ENCODE measurements at places on chromosomes 6 and 20.

DNA sequence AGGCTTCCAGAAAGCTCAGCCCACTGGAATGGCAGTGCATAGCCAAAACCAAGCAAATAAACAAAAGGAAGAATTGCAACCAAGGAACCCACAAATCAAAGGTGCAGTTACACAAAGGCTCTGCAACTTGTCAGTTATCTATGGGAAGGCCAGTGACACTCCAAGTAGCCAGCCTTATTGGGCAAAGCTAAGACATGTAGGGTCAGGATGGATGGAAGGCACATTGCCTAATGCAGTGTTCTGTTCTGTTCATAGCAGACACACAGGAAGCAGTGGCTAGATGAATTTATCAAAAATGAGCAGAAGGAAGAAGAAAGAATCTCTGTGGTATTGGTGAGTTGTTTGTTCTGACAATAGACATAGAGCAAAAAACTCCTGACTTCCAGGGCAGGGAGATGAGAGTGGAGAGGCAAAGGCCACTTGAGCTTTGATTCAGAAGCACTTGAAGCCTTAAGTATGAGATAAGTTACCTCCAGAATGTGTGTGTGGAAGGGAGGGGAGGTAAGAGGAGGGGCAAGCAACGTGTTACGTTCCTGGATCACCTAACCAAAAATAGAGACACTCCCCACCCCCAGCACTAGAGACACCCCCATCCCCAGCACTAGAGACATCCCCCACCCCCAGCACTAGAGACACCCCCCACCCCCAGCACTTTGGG lies 57.9 kb upstream of the AKAP12 start:
- no peak for DNase-seq

DNA sequence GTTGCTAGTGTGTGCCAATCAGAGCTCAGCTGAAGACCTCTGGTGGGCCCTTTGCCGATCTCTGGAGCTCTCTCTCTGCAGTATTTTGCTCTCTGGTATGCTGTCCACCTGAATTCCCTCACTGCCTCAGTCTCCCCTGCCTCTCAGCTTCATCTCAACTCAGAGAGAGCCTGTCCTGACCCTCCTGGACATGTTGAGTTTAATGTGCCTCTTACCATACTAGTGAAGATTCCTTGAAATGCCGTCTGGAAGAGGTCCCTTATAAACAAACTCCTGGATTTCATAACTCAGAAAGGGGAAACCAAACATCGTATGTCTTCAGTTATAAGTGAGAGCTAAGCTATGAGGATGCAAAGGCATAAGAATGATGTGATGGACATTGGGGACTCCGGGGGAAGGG lies 231.1 kb upstream of the ZNF217 start:
- no peak for DNase-seq

DNA sequence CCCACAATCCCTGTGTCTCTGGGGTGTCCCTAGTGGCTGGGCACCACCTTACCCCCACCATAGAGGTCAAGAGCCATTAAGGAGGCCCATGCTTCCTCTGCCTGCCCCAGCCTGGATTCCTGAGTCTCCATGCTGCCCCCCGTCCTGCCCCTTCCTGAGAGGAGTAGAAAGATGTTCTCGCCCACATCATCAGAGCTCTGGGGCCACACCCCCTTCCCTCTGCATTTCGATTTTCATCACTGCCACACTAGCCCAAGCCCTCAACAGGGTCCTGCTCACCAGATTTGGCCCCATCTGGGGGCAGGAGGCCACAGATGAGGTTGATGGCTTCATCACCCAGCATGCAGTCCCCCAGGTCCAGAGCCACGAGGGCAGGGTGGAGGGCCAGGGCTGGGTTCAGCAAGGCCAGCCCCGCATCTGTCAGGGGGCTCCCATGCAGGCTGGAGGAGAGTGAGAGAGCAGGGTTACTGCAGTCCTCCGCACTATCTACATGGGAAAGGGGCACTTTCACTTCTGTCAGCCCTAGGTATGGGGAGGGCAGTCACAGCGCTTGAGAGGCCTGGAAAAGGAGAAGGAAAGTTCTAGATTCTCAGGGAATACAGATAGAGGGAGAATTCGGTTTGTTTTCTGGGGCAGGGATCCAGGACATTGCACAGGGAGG lies 1.5 kb downstream of the LRRC73 start:
- DNase-seq: no peak

DNA sequence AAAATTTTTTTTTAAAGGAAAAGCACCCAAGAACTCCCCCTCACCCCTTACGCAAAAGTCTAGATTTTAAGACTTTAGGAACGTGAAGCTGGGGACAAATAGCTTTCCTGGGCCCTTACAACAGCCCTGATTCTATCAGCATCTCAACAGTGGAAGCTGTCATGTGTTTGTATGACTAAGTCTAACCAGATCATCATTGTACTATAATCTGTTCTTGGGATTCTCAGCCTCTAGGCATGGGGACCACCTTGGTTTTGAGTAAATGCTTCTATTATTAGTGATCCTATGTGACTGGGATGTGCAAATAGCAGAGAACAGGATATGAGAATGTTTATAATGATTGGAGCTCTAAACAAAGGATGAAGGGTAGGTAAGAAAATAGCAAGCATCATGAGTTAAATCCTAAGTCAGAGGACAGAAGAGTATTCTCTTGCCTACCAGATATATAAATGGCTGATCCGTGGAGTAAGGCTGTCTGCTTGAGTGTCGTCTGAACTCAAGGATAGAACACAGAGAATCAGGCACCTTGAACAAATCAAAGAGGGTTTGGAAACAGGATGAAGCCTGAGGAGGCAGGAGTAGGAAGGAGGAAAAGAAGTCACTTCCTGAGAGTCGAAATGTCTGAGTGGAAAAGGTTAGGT lies 105.7 kb upstream of the FAM184A start:
- no peak for DNase-seq

DNA sequence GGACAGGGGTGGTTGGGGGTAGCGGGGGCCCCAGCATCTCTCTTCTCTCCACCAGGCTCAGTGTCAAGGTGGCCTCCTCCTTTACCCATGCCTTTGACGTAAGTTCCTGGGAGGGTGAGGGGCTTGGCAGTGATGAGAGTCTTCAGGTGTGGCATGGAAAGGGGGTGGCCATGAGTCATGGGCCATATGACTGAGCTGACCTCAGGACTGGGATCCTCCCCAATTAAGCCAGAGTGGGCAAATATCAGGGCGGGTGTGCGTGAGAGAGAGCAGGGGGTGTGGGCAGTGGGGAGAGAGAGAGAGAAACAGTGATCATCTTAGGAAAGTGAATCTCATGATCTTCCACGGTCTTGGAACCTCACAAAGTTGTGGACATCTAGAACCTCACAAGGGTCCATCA lies 8.2 kb upstream of the BPIFB4 start:
- no peak for DNase-seq

GRCh38 chr6:148175550-148176188 lies 167.0 kb upstream of the SASH1 start:
- no peak for DNase-seq

DNA sequence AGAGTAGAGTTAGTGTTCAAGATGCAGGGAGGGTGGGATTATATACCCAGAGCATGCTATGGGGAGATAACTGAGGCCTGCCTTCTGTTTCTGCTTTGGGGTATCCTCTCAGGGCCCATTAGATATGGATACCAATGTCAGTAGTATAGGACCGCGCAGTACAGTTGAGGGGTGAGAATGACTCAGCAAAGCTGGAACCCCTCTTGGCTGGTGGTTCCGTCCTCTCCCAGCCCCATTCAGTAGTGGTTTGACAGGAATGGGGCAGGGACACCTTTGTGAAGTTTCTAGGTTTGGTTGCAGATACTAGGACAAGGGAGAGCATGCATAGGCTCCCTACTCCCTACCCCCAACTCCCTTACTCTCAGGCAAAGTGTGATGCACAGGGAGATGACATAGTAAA lies 47.8 kb downstream of the EIF2S2 start:
- DNase-seq: no peak

DNA sequence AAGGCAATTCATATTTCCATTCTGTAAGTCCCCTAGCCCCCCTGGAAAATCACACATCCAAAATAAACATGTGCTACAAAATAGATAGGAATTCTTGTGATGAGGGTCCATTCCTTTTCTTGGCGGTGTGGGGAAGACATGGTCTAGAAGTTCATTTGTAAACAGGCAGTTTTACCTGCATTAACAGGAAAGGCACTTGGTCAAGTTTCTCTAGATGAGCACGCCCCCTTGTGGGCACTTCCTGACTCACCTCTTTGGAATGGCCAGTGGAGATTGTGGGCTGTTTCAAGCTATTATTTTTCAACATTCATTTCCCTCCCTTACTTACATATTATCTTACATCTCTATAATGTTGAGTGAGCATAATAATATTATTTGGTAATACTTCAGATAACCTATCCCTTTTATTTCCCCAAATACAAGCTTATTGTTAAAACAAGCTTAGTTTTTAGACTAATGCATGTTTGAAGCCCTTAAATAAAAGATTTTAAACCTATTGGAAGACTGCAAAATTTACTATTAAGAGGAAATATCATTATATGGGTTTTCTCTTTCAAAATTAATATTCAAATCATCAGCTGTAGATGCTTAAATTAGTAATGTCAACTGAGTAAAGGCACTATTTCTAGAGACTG lies 92.1 kb downstream of the TASP1 start:
- no peak for DNase-seq

DNA sequence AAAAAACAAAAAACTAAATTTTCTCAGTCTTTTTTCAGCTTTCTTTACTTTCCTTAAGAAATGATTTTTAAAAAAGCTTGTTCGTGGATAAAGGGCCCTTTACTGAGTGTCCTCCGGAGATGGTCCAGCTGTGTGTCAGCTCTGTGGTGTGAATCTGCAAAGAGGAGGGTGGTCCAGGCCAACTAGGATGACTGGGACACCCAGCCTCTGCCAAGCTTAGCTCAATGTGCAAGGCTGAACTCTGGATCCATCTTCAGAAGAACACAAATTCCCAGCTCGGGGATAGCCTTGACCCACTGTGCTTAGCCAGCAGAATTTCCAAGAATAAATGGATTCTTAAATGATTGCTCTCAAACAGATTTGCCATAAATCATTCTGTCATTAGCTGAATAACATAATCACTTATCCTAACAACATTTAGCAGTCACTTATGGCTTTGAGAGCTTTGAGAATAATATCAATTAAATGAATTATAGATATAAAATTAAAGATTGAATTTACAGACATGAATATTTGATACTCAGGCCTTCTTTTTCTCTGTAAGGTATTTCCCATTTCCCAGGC lies 14.2 kb upstream of the CALHM5 start:
- DNase-seq: no peak

DNA sequence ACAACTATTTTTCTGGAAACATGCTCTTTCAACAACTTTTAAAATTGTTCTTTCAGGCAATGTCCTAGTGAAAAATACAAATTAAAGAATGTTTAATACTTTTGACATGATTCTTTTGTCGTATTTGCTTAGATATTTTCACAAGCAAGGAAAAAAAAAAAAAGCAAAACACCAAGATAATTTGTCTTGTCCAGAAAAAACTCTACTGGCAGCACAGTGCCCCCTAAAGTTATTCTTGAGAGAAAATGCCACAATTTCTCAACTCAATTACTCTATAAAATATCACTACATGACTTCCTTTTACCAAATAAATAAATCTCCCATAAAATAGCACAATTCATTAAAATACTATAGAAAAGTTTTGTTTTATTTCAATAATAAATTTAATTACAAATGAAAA lies 652.5 kb upstream of the EPHA7 start:
- DNase-seq: no peak

- DNase-seq: no peak
These were observed 371.7 kb downstream of the TENT5A start for GRCh38 chr6:81380718-81381338.

DNA sequence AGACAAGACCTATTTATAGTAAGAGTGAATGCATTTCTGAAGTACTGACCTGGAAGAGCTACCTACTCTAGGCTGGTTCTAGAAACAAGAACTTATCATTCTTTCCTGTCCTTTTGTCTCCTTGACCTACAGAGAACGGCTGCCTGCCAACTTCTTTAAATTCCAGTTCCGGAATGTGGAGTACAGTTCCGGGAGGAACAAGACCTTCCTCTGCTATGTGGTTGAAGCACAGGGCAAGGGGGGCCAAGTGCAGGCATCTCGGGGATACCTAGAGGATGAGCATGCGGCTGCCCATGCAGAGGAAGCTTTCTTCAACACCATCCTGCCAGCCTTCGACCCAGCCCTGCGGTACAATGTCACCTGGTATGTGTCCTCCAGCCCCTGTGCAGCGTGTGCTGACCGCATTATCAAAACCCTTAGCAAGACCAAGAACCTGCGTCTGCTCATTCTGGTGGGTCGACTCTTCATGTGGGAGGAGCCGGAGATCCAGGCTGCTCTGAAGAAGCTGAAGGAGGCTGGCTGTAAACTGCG lies 8.3 kb downstream of the APOBEC2 start:
- DNase-seq: no peak

DNA sequence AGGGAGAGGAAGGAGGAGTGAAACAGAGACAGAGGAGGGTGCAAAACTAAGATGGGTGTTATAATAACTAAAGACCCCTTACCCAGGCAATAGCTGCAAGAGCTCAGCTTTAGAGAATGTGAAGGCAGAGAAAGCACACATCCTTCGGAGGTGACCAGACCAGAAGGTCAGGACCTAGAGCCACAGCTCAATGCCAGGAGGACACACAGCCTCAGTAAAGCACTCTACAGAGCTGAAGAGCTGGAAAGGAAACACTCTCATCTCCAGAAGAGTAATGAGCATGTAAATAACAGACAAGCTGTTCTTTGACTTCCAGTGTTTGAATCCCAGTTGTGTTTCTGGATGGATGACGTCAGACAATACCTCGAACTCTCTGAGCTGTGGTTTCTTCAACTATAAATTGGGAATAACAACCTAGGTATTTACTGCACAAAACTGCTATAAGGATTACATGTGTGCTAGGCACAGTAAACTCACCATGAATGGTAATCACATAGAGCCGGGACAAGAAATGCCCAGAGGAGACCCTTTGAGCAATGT lies 63.2 kb downstream of the MAP3K5 start:
- DNase-seq: no peak

- no peak for DNase-seq
These were observed 124.9 kb upstream of the ARID1B start for GRCh38 chr6:156652231-156652750.

DNA sequence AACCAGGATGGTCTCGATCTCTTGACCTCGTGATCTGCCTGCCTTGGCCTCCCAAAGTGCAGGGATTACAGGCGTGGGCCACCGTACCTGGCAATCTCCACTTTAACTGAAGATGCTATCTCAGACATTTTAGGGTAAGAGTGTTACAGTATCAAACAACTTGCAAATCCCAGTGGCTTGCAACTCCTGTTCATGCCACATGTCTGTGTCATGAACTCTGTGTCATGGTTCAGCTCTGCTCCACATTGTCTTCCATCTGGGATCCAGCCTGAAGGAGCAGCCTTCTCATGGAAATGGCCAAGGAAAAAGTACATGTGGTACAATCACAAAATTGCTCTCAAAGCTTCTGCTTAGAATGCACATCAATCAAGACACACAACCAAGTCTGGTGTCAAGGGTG lies 114.9 kb downstream of the MAP3K5 start:
- no peak for DNase-seq
